NCI-H510A (cell line): ENCODE measurements at places on chromosomes 12 and 14.

DNA sequence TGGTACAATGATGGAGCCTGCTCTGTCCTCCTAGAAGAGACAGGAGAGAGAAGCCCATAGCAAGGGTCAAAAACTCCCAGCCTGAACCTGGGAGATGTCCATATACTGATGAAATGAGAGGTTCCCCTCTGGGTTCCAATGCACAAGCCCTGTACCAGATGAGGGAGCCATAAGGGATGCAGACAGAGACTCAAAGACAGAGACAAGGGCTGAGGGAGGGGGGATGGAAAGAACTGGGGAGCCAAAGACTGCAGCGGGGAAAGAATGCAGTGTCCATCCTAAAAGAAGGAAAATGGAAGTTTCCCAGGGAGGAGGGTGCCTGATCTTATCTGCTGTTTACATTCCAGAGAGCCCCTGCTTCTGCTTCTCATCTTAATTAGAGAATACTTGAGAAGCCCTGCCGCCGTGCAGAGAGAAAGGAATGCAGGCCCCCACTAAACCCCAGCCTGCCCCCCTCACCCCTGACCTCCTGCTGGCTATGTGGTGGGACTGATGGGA is 27.7 kb downstream of the KRT18 start:
- DNase-seq: no peak

- DNase-seq: no peak
Measured at GRCh38 chr12:105357162-105357691, 26.7 kb downstream of the C12orf75 start.

GRCh38 chr12:30992381-30992780 is 65.8 kb downstream of the TSPAN11 start:
- DNase-seq: no peak

DNA sequence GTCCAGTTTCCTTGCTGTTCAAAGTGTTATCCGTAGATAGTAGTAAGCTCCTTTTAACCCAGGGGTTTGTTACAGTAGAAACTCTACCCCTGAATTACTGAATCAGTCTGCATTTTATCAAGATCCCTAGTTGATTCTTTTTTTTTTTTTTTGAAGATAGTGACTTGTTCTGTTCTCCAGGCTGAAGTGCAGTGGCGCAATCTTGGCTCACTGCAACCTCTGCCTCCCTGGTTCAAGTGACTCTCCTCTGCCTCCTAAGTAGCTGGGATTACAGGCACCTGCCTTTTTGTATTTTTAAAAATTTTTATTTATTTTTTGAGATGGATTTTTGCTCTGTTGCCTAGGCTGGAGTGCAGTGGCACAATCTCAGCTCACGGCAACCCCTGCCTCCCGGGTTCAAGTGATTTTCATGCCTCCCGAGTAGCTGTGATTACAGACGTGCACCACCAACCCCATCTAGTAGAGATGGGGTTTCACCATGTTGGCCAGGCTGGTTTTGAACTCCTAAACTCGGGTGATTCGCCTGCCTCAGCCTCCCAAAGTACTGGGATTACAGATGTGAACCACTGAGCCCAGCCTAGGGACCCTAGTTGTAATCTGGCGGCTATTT is 10.5 kb downstream of the LARP4 start:
- DNase-seq: no peak

- no peak for DNase-seq
Measured at GRCh38 chr12:91496337-91496736, 313.7 kb upstream of the DCN start.

DNA sequence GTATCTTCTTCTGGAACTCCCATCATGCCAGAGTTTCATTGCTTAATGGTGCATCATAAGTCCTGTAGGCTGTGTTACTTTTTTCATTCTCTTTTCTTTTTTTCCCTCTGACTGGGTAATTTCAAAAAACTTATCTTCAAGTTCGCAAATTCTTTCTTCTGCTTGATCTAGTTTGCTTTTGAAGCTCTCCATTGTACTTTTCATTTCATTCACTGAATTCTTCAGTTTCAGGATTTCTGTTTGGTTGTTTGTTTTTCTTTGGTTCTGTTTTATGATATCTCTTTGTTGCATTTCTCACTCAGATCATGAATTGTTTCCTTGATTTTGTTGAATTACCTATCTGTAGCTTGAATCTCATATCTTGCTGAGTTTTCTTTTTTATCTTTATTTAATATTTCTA is 83.3 kb upstream of the PRMT8 start:
- no peak for DNase-seq

DNA sequence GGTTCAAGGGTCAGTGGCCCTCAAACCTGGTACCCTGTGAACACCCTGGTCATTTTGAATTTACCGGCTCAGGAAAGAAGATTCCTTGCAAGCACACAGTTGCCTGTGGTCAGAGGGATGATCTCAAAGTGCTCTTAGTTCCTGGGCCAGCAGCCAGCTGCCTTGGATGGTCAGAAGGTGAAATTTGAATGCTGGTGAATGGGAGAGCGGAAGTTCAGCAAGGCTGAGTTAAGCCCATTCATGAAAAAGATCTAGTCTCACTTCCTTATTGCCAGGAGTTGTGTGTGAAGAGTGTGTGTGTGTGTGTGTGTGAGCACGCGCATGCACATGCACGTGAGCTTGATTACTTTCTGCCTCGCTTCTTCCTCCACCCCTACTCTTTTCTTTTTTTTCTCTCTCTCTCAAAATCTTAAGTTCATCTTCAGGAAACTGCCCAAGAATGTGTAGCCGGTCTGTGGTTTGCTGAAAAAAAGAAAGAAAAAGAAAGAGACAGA is 155.5 kb upstream of the CCND2 start:
- DNase-seq: no peak

DNA sequence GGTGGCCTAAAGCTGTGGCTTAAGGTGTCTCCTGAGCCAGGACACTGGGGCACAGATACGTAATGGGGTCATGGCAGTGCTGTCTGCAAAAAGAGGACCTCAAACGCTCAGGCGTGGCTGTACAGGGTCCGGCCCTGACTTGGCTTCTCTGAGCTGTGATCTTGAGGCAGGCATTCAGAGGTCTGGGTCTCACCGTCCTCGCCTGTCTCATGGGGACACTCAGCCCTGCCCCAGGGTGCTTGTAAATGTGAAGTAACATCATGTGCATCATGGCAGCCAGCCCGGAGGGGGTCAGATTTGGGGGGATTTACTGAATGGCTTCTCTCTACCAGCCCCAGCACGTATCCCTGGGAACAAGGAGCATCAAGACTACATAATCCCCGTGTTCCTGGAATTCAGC is 28.8 kb downstream of the DIO3 start:
- DNase-seq: no peak

- no peak for DNase-seq
Measured at GRCh38 chr12:6828781-6829535, 751 bp downstream of the P3H3 start.

DNA sequence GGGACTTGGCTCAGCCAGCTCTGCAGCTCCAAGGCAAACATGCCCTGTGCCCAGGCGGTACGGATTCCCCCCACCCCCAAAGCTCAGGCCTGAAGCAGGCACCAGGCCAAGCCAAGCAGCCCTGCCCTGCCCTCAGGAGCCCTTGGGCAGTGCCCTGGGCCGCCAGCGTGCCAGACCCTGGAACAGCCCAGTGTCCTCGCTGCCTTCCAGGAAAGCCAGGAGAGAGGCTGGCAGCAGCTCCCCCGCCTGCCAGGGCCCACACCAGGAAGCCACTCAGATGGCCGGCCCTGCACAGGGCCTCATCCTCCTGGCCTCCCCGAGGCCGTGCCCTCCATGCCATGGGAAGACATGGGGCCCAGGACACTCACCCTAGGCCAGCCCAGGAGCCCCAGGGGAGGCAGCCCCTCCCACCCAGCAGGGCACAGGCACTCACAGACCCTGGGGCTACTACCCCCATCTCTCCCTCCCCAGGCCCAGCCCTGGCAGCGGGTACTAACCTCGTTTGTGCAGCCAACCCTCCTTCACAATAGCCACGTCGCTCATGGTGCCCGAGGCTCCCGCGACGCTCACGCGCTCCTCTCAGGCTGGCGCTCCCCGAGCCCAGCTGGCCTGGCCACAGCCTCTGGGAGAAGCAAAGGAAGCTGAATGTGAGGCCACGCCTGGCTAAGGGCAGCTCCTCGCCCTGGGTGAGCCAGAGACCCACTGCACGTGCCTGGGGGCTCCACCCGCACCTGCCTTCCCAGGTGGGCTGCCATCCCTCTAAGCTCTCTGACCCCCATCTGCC is 3.3 kb downstream of the AKT1 start:
- DNase-seq: no peak

GRCh38 chr12:94704452-94705306 is 54.3 kb upstream of the TMCC3 start:
- no peak for DNase-seq

DNA sequence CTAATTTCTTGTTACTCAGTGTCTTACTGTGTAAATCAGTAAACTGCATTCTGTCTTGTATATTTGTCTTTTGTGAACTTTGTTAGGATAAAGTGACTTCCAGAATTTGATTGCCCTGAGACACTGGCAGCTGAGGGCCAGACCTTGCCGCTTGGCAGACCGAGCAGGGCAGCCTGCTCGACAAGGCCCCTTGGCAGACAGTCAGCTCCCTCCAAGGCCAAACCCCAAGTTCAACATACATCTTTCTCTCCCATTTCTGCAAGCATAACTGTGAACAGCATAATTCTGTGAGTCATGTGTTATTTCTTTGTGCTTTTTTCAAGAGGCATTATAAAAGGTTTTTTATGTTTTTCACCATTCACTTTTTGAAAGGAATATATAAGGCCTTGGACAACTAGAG is 39.2 kb upstream of the BMAL2 start:
- no peak for DNase-seq

DNA sequence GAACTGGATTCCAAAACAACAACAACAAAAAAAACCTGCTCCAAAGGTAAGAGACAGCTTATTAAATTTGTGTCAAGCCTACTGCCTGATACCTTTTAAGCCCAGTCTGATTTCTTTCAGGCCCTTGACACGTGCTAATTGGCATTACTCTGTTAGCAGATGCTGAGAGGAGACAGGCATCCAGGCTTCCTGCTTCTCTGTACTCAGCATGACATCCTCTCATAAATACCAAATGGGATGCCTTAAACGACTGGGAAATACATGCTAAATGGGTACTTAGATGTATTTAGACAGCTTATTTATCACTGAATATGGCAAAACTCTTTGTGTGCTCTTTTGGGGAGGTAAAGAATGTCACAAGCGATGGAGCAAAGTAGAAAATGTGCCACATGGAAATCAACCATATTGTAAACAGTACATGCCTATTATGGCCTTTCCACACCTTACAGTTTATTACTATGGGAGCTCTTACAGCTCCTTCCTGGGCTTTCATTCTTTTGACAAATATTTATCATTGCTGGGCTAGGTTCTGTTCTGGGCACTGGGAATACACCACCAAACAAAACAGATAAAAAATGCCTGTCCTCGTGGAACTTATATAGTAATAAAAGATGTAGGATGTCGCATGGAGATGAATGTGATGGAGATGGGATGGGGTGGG is 11.5 kb upstream of the PCED1B start:
- no peak for DNase-seq
